ENCODE measurements at places on chromosomes 5 and 9.
A peak's percentile ranks its signal among the peaks of the same experiment; 100 is the strongest.

- DNase-seq = no peak
These were observed 31.1 kb downstream of the DIMT1 start for GRCh38 chr5:62372600-62372999.

- no peak for DNase-seq
These were observed 847.0 kb downstream of the TLE1 start for GRCh38 chr9:80842389-80842788.

GRCh38 chr9:129880654-129881546, 45.6 kb downstream of the USP20 start:
- DNase-seq = no peak

DNA sequence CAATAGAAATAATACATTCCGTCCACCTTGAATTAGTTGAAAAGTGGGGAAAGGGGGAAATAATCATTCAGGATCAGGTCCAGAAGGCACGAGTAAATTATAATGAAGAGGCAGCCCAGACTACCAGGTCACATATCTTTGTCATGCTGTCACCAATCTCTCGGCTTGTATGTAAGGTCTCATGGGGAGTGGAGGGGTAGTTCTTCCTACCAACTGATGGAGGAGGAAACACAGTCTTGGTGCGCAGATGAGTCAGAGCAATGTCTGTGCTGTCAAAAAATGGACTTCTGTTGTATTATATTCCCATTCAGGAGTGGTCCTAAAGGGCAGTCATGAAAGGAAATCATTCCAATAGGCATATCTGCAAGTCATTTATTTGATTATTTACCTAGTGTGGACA, 164.2 kb upstream of the PTGER4 start:
- no peak for DNase-seq

DNA sequence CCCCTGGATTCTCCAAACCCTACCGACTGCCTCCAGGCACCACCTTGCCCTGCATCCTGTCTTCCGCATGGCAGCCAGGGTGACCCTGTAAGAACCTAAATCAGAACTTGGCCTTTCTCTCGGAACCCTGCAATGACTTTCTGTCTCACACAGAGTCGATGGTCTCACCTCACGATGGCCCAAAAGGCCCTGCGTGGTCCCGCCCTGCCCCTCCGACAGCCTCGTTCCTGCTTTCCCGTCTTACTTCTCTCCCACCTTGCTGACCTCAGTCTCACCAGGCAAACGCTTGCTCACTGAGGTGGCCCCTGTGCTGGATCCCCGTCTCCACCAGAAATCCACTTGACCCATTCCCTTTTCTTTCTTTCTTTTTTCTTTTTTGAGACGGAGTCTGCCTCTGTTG, 142.7 kb upstream of the PHYKPL start:
- DNase-seq = no peak

DNA sequence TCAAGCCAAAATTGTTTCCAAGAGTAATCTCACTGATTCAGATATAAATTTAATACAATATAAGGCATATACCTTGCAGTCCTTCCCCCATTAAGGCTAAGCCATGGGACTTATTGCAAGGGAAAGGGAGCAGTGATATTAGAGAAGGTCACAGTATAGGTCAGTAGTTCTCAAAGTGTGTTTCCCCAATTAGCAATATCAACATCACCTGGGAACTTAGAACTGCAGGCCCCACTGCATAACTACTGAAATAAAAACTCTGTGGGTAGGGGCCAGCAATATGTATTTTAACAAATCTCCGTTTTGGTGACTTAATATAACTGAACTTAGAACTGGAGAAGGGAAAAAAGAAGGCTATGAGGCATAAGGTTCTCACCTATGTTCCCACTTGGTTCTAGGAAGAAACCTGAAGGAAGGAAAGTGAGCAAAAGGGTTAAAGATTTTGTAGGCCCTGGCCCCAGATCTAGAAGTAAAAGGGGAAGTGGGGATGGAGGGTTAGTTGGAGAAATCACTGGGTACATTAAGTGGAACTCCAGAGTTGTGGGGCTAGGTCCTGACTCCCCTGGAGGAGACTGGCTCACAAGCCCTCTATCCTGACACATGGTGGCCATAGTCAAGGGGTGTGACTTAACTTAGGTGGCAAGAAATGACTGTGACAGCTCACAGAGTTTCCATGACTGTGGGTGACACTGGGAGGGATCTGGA, 40.7 kb downstream of the WDR36 start:
- DNase-seq = no peak

DNA sequence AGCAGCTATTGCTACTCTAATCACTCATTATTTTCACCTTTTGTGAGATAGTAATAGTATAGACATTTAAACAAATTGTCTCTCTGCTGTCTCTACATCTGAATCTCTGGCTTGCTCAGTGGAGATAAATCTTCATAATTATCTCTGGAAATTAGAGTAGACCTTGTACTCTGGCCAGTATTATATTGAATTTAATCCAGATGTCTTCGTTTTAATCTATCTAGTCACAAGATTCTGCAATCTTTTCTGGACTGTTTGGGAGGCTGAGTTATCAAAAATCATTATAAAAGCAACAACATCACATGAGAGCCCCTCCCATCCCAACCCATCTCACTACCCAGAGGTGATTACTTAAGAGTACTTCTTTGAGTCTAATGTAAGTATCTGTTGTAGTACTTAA, 19.0 kb downstream of the ARHGAP26 start:
- no peak for DNase-seq

GRCh38 chr5:74934949-74935751, 69.0 kb upstream of the FAM169A start:
- peak; percentile 35 for DNase-seq

- no peak for DNase-seq
These were observed 61.7 kb upstream of the ZFR start for GRCh38 chr5:32506201-32506661.

- DNase-seq = no peak
These were observed 39.2 kb upstream of the EQTN start for GRCh38 chr9:27336126-27336525.

DNA sequence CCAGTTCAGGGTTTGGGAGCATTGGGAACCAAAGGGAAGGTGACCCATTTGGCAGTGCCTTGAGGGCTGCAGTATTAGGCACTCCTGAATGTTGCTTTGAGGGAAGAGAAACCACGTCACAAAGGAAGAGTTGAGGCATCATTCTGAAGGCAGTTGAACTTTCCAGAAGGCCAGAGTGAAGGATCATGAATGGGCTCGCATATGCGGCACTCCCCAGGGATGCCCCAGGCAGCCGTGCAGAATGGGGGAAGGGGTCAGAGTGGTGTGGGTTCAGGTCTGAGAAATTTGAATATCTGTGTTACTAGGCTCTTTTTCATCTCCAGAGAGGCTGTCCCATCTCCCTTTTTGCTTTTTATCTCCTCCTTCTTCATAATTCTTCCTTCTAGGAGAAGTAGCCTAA, 60.6 kb upstream of the HMHB1 start:
- DNase-seq = no peak

GRCh38 chr5:25544652-25545249, 900.0 kb upstream of the CDH10 start:
- no peak for DNase-seq

GRCh38 chr5:50749873-50750272, 83.4 kb downstream of the PARP8 start:
- DNase-seq = no peak

- DNase-seq = no peak
These were observed 34.0 kb upstream of the GLRX start for GRCh38 chr5:95856501-95856981.

DNA sequence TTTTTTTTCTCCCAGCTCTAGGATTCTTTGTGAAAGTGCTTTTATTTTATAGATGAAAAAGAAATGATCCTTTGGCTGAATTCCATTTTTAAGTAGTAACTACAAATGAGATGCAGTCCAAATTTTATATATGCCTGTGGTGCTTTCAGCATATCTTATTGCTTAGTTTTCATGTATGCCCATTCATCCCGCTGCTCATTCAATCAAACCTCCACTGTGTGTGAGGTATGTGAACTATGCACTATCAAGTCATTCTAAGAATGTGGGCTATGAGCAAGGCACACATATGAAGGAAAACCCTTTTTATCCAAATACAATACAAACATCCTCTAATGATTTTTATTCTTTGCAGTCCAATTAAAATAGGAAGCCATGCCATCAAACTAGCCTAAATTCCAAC, 1069.1 kb upstream of the DMAC1 start:
- DNase-seq = no peak

GRCh38 chr5:1230551-1230950, 5.4 kb downstream of the SLC6A18 start:
- DNase-seq = no peak

- no peak for DNase-seq
These were observed 21.1 kb downstream of the ISOC1 start for GRCh38 chr5:129115680-129116079.

DNA sequence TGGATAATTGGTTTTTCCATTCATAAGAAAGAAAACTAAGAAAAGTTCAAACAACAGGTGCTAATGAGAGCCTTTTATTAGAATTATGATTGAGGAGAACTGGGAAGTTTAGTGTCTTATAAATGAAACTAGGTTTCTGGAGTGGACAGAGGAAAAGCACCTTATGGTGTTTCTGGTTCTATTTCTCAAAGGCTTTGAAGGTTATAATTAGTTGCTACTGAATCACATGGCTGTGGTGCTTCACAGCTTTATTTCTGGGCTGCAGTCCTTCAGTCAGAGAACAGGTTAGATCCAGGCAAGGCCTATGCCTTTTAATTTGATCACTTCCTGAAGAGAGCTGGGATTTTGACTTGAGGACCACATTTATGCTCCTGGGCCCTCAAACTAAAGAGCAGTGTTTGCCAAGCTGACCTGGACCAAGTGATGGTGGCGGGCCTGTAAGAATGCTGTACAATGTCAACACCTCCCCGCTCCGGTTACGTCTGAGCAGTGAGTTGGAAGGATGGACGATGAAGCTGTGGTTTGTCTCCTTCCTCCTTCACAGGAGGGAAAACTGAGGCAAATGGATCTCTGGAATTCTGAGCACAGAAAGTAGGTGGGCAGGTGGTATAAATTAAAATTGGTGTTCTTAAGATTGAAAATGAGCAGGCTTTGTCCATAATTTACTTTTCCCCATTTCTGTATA, 56.0 kb downstream of the ZNF462 start:
- DNase-seq = no peak

DNA sequence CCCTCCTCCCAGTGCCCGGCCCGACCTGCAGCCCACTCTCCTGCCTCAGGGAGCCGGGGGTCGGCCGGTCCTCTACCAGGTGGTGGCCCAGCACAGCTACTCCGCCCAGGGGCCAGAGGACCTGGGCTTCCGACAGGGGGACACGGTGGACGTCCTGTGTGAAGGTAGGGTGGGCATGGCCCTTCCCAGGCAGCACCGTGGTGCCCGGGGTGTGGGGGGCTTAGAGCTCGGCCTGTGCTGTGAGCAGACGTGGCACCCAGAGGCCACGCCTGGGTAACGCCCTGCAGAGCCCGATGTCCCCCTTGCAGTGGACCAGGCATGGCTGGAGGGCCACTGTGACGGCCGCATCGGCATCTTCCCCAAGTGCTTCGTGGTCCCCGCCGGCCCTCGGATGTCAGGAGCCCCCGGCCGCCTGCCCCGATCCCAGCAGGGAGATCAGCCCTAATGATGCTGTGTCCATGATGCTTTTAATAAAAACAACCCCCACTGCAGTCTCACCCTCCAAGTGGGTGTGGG, 7.2 kb downstream of the ENTPD8 start:
- no peak for DNase-seq

DNA sequence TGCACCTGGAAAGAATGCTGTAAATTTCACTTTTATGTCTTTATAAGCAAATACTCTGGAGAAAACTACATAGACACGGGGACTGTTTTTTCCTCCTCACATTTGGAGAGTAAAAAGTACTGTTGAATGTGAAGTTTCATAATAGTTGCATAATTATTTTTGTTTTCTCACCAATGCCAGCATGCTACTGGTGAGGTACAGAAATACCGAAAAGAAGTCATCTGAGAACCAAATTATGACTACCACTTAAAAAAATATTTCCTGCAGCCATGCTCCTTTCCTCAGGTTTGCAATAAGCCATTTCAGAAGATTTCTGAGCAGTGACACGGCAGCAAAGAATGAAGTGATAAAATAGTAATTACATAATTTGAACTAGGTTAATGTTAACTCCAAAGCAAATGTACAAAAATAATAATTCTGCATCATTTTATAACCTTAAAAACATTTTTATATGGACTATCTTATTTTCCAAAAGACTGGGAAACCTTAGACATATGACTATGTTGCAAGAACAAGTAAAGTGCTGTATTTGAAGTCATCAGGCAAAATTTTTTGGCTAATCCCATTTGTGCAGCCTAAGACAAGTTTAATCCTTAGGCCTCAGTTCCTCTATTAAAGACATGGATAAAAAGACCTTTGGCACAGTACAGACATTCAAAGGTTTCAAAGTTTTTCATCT, 144.7 kb downstream of the PCSK1 start:
- no peak for DNase-seq

DNA sequence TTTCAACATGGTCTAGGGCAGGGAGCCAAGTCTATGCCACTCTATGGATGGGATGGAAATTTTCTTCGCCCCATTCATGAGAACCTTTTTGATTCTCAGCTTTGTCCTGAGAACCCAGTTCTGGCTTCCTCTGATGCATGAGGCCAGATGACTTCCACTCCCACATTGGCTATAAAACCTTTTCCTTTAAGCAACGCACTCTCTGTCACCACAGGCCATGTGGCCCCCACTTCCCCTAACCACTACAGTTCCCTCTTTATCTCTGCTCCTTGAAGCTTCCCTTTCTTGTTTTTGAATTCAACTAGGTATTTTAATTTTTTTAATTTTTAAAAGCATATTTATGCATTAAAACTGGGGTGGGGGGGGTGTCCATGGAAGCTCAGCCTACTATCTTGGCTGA, 401.3 kb downstream of the ENC1 start:
- no peak for DNase-seq

- DNase-seq = no peak
These were observed 24.7 kb downstream of the FBXL7 start for GRCh38 chr5:15524712-15525111.

DNA sequence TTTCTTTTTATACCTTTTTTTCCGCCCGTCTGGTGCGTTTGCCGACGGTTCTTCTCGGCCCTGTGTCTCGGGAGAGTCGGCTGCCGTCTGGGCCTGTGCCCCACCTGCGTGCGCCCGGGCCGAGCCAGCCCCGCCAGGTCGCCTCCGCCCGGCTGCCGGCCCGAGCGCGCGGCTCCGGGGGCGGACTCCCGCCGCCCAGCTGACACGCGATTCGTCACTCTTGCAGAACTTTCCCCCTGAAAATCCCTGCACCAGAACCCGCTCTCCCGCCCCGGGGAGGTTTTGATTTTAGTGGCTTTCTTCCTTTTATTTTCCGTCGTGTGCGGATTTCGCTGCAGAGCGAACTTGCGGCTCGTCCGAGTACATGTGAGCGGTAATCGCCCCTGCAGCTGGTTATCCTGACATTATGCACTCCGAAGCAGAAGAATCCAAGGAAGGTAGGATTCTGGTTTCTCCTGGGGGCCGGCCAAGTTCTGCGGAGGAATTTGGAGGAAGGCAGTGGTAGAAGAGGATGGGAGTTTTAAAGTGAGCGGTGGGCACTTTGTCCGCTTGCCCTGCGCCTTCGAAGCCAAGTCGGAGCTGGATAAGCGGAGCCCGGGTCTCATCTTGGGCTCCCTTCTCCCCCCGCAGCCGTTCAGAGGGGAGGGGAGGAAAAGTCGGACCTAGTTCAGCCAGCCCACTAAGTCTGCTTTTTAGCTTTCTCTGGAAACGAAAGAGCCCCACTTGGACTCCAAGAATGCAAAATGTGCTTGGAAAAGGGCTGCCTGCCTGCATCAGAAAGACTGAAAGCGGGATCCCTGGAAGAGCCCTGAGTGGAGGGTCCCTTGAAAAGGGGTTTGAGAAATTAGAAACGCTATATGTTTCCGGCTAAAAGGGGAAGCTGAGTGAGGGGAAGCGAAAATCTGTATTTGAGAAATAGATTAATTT, at the start of gene TNFAIP8:
Gene TNFAIP8 (plus strand): TSS at position 335 of the 927 bp plus-strand sequence. CDS start 72 bp downstream, at position 407.
- no peak for DNase-seq

Measured in CD4-positive, alpha-beta T cell treated with Interleukin-6 at 100 ng/mL for 8 hours (primary cell).